ENCODE measurements at places on chromosomes 11 and 22.

GRCh38 chr11:65100674-65101350 lies 4.8 kb downstream of the VPS51 start:
- DNase-seq, result no peak

DNA sequence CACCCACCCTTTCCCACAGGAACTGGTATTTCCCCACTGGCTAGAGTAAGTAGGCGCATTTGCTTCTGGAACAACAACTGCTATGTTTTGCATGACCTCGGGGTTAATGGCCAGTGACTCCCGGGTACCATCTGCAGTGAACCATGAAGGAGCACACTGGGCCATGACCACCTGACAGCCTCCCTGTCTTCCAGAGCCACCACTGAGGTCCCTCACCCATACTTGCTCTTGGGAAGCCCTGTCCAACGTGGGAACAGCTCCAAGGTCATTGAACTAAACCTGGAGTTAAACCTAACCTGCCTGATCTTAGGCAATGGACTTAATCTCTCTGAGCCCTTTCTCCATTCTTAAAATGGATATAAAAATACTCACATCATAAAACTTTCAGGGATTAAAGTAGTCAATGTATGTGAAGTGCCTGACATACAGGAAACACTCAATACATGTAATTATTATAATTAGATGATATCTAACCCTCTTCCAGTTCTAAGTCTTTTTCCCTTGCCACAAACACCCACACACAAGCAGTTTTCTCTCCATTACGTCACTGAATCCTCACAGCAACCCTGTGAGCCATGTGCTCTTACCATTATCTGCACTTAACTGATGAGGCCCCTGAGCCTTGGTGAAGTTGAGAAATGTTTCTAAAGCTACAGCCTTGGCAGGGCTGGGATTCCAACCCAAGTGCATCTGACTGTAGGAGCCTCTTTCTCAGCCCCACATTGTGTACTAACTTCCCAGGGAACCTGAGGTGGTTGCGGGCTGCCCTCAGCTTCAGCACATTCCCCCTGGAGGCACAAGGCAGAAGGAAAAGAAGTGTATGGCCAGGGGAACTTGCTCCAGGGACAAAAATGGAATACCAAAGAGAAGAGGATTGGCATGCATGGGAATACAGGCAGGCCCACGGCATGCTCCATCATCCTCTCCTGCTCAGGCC lies 74.5 kb upstream of the NCAM1 start:
- DNase-seq, result no peak

DNA sequence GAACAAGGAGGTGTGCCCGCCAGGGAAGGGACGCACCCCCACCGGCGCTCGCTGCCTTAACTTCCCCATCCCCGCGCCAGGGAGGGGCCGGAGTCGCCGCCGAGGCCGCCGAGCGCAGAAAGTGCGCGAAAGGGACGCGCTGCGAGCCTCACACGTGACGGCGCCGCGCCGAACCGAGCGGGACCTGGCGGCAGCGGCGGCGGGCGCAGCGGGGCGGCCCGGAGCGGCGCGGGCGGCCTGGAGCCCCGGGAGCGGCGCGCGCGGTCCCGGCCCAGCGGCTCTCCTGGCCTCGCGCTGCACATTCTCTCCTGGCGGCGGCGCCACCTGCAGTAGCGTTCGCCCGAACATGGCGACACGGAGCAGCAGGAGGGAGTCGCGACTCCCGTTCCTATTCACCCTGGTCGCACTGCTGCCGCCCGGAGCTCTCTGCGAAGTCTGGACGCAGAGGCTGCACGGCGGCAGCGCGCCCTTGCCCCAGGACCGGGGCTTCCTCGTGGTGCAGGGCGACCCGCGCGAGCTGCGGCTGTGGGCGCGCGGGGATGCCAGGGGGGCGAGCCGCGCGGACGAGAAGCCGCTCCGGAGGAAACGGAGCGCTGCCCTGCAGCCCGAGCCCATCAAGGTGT lies at the start of gene SORL1:
Gene SORL1 (plus strand): TSS at position 329 of the 623 bp plus-strand sequence. CDS start 18 bp downstream, at position 347.
- peak; percentile 40 for DNase-seq

DNA sequence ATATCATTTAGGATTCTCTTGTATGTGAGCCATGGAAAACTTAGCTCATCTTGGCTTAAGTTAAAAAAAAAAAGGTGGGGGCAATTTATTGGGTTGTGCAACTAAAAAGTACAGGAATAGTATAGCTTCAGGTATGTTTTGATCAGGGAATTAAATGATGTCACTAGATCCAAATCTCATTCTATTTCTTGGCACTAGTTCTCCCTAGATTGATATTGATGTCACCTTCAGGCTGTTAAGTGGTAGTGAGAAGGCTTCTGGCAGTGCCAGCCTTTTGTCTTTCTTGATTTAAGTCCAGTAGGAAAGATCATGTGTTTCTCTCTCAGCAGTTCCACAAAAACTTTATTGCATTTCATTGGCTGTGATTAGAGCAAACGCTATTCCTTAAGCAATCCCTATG lies 65.0 kb upstream of the ZBED5 start:
- no peak for DNase-seq

DNA sequence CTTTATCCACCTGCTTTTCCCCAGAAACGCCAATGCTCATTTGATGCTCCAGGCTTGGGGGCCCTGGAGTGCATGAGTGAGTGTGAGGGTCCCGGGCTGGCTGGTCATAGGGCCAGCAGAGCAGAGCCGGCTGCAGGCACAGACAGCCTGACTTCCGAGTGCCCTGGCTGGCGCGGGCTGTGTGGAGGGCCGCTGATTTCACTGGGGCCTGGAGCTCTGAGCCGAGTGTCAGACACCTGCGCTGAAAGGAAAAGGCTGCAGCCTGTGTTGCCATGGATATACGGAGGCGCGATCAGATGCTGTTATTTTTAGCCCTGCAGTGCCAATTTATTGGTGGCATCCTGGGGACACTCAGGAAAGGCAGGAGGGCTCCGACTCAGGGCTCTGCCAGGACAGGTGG lies 87.6 kb downstream of the ST3GAL4 start:
- DNase-seq, result no peak

GRCh38 chr11:104856607-104857006 lies 41.7 kb downstream of the CASP12 start:
- no peak for DNase-seq

DNA sequence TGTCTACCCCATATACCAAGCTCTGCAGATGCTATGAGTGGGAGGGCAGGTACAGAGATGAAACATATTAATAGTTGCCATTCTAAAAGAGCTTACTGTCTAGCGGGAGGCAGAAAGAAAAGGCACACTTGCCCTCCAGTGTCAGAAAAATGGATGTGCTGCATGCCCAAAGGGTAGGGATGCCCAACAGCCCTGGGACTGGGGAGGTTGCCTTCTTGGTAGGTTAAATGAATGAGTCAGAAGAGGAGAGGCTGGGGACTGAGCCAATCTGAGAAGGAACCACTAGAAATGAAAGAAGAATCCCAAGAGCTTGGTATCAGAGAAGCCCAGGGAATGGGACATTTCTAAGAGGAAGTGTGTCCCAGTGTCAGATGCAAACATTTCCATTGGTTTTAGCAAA lies 1.2 kb downstream of the BIRC3 start:
- DNase-seq, result no peak

GRCh38 chr11:27467181-27467913 lies 5.2 kb downstream of the LGR4 start:
- DNase-seq, result no peak

DNA sequence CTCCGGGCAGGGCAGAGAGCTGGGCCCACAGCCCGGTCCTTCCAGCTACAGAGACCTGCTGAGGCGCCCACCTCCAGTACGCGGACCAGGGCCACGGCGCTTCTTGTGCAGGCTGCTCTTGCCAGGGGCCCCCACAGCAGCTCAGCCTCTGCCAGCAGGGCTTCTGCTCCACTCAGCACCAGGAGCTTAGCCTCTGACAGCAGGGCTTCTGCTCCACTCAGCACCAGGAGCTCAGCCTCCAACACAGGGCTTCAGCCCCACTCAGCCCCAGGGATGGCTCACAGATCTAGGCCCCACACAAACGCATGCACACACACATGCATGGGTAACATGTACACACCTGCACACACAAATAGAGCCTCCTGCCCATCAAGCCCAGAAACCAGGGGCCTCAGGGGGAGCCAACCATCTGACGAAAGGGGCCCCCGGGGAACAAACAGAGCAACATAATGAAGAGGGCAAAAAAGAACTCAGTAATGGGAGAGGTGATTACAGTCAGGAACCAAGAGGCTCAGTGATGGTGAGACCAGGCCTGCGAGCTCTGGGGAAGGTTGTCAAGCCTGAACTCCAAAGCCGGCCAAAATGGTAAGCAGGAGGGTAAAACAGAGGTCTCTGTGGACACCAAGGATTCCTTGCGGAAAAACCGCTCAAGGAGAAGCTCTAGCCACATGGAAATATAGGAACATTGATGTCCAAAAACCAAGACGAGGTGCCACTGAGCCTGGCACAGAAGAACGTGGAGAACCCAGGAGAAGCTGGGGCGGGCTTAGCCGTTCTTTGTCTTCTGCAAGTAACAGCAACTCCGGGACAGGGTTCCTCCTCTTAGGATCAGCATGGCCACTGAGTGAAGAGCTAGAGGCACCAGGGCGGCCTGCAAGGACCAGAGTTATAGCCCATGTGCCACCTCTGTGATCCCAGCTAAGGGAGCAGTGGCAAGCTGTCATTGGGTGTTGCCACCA lies 46.5 kb downstream of the GNB1L start:
- DNase-seq, result no peak

GRCh38 chr11:76023236-76024068 lies 182.8 kb downstream of the WNT11 start:
- no peak for DNase-seq

DNA sequence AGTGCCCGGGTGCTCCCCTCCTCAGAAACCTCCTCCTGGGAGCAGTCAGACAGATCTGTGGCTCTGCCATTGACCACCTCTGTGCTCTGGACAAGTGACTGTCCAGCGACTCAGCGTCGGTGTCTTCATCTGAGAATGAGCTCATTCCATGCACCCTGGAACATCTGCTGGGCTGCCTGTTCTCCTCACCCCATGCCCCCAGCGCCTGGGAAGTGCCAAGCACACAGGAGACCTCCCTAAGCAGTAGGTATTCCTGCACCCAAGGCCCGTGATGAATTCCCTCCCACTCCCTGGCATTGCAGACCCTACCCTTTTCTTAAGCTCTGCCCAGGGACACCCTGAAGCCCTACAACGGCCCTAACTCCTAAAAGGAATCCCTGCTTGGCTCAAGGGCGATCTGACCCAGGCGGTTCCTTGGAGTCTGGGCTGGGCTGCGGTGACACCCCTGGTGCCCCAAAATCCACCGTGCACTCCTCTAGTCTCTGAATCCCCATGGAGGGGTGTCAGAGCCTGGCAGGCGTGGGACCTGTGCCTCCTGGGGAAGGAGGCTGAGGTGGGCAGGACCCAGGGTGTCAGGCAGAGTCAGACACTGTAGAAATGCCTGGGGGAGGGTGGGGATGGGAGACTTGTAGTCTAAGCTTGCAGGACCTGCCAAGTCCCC lies 92.0 kb downstream of the CEP164 start:
- no peak for DNase-seq

GRCh38 chr11:112320668-112321067 lies 60.0 kb upstream of the PLET1 start:
- no peak for DNase-seq

DNA sequence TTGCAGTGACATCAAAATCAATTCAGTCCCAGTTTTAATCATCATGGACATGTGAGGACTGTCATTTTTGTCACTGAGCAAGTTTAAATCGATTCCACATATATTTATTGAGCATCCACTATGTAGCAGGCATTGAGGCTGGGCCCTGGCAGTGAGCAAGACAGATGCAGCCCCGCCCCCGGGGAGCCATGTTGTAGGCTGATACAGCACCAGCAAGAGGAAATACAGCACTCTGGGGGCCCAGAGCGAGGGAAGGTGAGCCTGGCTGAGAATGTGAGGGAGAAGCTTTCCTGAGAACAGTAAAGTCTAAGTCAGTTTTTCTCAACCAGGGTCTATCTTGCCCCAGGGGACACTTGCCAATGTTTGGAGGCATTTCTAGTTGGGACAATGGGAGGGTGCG lies 108.6 kb upstream of the ASPHD2 start:
- DNase-seq, result no peak

GRCh38 chr11:68932358-68932757 lies 28.7 kb downstream of the IGHMBP2 start:
- DNase-seq, result no peak

DNA sequence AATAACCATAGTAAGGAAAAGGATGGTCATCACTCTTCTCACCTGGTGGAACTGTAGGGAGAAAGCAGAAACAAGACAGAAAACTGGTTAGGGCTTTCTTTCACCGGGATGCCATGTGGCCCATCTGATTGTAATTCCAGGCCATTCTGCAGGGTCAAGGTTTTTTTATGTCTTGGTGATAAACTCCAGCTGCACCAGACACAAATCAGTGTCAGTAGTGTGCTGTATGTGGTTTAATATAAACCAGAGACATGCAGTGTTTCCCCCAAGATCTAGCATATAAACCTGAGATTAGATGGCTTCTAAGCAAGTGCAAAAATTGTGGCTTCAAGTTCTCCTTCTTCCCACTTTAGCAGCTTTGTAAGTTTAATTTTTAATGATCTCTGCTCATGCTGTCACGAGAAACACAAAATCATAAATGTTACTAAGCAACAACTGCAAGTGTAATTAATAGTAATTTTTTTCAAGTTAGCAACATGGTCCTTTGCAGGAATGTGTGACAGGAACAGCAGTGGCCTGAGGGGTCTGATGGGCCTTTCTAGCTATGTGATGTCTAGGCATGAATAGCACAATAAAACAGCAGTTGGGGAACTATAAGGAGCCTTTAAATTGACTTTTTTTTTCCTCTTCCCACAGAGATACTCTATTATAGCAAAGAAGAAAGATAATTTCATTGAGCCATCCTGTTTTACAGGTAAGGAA lies 41.6 kb downstream of the BDNF start:
- no peak for DNase-seq

GRCh38 chr11:99316776-99317520 lies 296.2 kb downstream of the CNTN5 start:
- no peak for DNase-seq

GRCh38 chr22:49101873-49102272 lies 725.8 kb downstream of the BRD1 start:
- DNase-seq, result no peak

DNA sequence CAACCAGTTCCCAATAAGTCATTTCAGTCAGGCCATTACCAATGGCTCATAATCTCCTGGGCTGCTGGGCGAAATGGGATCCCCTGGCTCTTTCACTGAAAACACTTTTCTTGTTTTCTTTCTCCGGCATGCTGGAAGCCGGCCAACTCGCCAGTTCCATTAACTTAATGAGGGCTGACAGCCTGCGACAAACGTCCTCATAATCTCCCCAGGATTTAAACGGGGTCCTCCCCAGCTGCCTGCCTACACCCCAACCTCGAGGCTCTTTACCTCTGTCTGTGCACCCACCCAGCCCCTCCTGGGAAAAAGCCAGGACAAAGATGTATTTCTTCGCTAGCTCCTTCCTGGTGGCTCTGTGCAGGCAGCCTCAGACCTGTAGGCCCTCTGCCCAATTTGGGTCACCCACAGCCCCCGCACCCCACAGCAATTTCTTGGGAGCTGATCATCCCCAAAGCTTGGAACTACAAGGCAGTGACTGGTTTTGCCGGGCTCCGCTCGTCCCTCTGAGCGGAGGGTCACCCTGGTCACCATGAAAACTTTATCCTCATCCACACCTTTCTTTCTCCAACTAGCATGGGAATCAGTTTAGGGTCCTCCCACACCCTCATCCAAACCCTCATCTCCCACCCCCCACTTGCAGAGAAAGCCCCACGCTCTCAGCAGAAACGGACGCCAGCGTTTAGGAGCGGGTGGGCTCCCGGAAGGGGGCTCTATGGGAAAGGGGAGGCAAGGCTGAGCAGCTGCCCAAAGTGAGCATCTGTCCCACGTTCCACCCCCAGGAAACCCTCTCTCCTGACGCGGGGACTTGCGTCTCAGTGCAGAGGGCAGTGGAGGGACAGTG lies 51.1 kb upstream of the KCNQ1OT1 start:
- DNase-seq, result no peak

Measured in stimulated activated CD8-positive, alpha-beta memory T cell treated with anti-CD3 and anti-CD28 coated beads, Interleukin-7, amount 100 ng/mL, for 1 hour (primary cell).